ENCODE measurements at places on chromosomes 12 and 14.

DNA sequence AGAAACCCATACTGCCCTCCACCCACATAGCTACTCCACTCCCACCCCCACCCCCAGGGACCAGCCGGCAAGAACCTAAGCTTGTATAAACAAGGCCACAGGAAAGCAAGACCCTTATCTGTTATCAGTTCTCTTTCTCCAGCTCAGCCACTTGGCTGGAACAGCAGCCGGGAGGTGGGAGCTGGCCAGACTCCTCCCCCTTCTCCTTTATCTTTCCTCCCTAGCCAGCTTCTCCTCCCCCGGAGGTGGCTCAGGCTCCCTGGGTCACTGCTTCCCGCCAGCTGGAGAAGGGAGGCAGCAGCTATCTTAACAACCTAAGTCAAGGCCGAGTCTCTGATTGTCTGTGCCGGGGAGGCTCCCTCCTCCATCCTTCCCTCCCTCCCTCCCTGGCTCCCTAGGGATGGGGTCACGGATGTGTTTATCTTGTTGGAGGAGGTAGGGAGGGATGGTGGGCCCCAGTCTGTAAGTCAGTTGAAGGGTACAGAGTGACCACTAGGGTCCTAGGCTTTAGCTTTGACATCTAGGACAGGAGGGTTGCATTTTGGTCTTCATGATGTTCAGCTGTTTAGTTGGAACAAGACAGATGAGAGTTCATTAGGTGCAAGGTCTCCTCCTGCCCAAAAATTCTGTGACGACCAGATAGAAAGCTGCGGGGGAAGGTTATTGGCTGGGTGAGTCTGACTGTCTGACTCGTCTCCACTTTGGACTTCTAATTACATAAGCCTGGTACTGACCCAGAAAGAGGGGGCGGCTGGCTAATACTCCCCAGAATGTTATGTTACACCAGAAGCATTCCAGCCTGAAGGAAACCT lies 29.7 kb downstream of the ZFP36L1 start:
- no peak for DNase-seq

- DNase-seq, result no peak
Measured at GRCh38 chr14:33480071-33480886, 470.6 kb downstream of the EGLN3 start.

- DNase-seq, result no peak
Measured at GRCh38 chr12:95623554-95624170, 72.4 kb upstream of the USP44 start.

- DNase-seq, result no peak
Measured at GRCh38 chr12:68482014-68482413, 128.7 kb upstream of the RAP1B start.

DNA sequence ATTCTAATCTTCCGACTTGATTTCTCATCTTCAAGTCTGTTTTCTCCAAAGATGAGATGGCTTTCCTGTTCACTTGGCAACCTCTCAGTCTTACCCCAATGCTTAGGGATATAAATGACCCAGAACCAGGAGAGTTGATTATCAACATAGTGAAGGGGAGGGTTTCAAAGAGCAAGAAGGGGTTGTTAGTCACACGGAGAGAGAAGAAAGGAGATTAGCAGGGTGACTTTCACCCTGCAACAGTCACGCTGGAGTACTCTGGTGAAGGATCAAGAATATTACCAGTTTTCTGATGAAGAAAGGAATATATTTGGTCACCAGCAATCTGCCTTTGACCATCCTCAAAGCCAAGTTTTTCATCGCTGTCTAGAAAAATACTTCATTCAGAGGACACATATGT lies at the start of gene TMEM52B:
Gene TMEM52B, plus strand, starts transcription at position 212 of the 400 bp plus-strand sequence. CDS start 543 bp downstream, outside the sequence.
- no peak for DNase-seq

Data from stimulated activated CD4-positive, alpha-beta T cell treated with anti-CD3 and anti-CD28 coated beads, Interleukin-4, amount 100 ng/mL, for 48 hours (primary cell).